ENCODE measurements at places on chromosomes 2 and 18. TPM values are rescaled to one million over a fixed set of nuclear protein-coding genes. Genes with fewer than 3 reads are reported as not detected.

- no peak for DNase-seq
Measured at GRCh38 chr2:16288371-16289112, 348.2 kb downstream of the MYCN start.

- DNase-seq = no peak
Measured at GRCh38 chr2:16890081-16890480, 224.4 kb upstream of the CYRIA start.

GRCh38 chr2:174846218-174846617 is 81.9 kb upstream of the CHRNA1 start:
- DNase-seq = no peak

DNA sequence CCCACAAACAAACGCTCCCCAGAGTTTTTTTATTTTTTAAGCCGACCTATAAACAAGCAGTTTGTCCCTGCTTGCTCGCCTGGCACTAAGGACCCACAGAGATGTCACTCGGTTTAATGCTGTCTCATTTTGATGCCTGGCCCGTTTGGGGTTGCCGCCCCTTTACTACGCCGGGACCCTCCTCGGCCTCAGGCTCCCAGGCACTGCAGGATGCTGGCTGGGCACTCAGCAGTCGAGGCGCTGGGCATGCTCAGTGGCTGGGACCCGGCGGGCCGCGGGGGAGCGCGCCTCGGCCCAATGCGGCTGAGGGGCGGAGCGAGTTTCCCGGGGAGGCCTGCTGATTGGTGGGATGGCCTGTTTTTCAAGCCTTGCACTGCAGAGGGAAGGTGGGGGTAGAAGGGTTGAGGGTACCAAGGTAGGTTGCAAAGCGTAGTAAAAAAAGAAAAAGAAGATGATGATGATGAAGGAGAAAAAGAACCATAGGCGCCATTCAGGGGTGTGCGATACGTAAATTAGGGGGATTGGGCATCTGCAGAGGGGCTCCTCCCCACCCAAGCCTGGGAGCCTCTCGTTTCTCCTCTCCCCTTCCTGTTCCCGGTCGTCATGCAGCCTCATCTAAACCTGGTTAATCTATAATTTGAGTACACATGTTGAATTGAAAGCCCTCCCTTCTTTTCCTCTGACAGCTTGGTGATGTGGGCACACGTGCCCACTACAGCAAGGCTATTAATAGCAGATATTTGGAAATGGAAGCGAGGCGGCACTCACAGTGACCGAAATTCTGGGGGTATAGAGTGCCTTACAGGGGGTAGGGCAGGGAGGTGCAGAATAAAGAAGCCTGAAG is 1.5 kb upstream of the IRS1 start:
- peak; percentile 91 for DNase-seq

- DNase-seq = no peak
Measured at GRCh38 chr2:181594322-181594721, 62.6 kb downstream of the CERKL start.

GRCh38 chr2:144660518-144661316 is 140.8 kb upstream of the ZEB2 start:
- no peak for DNase-seq

- peak; percentile 82 for DNase-seq
Measured at GRCh38 chr18:55322178-55322735, 265.7 kb downstream of the TCF4 start.

DNA sequence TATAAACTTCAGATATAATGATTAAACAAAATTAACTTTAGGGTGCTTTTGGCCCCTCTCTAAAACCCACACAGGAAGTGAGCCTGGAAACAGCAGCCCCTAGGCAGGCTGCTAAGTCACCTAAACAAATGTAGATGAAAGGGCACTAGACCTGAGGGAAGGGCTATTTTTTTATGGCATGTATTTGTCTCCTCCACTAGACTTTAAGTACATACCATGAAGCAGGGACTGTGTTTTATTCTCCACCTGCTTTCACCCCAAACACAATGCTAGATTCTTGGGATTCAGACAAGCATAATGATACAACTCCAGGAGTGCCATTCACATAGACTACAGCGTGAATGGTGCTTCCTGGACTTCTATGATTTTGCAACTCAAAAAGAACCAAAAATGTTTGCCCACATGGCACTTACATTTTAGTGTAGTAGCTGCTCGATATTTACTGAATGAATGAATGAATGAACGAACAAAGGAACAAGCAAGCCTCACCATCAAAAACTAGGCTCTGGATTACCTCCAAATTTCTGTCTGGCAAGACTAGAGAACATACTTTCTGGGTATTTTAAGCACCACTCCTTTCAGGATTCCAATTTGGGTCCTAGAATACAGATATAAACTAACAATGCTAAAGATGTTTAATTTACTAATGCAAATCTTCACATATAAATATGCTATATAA is 10.1 kb downstream of the ATAD2B start:
- DNase-seq = no peak

MEIS1 gene
- 105 TPM for total RNA-seq

GRCh38 chr2:85162746-85163301 is 29.6 kb downstream of the TCF7L1 start:
- DNase-seq = no peak

GAREM1 gene
- total RNA-seq = 26.8 TPM

GRCh38 chr2:46120792-46121555 is 176.2 kb upstream of the EPAS1 start:
- no peak for DNase-seq

DNA sequence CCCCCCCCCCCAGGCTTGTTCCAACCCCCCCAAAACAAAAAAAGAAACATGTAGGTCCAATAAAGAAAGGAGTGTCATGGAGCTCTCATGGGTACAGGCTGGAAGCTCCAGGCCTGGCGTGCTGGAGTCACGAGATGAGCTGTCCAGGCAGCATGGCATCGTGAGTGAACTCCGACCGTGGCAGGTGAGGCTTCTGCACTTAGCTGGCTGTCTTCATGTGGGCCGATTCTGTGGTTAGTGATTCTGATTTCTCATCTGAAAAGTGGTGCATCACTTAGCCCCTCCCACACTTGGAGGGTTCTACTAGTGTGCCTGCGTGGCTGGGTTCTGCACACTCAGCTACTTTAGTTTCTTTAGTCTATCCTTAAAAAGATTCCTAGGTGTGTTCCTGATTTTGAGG is 126.4 kb upstream of the MGAT5 start:
- no peak for DNase-seq

NAT8 gene
- total RNA-seq = not detected

DNA sequence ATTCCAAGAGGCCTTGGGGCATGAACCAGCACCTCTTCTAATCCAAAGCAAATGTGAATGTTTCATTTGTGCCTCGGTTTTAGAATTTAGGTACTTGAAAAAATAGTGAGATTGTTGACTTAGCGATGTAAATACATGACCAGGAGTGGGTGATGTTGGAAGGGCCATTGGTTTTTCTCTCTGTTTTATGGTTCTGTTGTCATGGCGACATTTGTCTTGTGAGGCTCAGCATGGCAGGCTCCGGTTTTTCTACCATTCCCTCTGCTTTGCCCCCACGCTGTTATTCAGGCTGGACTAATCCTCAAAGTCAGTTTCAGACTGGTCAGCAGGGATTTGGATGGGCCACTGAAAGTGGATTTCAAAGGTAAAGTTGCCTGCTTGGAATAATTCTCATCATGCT is 255.4 kb downstream of the ALPK2 start:
- no peak for DNase-seq

- DNase-seq = no peak
Measured at GRCh38 chr2:38728694-38729093, 22.5 kb downstream of the SRSF7 start.

ING5 gene
- 48.0 TPM for total RNA-seq

GRCh38 chr2:208674919-208675318 is 268.3 kb downstream of the PTH2R start:
- no peak for DNase-seq

DNA sequence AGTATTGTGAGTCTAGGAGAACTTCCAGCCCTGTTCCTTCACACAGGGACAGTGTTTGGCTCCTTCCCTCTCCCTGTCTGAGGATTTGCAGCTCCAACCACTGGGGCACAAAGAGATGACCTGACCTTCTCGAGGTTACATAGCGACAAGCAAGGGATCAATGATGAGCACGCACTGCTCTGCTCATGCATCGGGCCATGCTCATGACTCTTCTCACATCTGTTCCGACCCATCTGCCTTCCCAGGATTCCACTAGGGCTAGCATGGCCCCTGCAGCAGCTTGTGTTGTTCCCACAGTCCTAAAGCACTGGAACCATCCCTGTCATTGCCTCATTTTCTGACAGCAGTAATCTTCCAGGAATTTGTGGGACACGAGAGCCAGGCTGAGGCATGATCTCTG is 78.8 kb upstream of the ARHGAP28 start:
- DNase-seq = no peak

RGPD8 gene
- 20.1 TPM for total RNA-seq

RBKS gene
- total RNA-seq = 5.2 TPM

DNA sequence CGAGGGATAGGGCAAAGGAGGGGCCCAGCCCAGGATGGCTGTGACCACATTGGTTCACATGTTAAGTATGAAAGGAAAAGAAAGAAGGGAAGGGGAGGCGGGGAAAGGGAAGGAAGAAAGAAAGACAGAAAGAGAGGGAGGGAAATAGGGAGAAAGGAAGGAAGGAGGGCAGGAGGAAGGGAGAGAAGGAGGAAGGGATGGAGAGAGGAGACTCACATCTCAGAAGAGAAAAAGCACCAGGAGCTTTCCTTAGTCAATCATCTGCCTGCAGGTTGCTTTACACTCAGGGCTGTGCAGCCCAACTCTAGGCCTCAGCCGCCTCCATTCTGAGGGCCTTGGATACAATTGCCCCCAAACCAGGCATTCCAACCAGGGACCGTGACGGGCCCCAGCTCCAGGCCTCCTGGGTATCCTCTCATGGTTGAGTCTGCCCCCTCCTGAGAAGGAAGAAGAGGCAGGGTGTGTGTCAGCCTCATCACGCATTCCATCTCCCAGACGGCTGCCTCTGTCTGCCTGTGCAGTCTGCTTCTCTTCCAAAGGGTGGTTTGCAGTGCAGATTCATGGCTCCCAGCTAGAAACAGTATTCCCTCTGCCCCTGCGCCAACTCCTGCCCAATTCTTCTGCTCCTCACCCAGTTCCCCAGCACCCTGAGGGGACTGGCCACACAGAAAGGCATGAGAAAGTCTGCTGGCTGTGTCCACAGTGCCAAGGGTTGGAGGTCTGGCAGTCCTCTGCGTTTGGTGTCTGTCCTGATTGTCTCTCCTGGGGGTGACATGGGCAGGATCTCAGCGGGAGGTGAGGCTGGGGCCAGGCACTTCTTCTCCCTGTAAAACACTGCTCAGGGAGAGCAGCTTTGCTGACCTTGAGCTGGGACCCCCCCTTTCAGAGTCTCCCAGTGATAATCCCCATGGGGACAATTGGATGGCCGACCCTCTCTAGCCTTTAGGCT is 163.3 kb downstream of the SMAD7 start:
- no peak for DNase-seq

GRCh38 chr2:99607861-99608491 is 118.2 kb upstream of the REV1 start:
- no peak for DNase-seq
